Nephron progenitor cell (in vitro differentiated cells): ENCODE measurements at places on chromosomes 7 and 10.
A peak's percentile ranks its signal among the peaks of the same experiment; 100 is the strongest.

- no peak for DNase-seq
Measured at GRCh38 chr7:50534690-50535290, 30.4 kb downstream of the DDC start.

- no peak for DNase-seq
Measured at GRCh38 chr7:123275036-123275753, 75.4 kb upstream of the SLC13A1 start.

DNA sequence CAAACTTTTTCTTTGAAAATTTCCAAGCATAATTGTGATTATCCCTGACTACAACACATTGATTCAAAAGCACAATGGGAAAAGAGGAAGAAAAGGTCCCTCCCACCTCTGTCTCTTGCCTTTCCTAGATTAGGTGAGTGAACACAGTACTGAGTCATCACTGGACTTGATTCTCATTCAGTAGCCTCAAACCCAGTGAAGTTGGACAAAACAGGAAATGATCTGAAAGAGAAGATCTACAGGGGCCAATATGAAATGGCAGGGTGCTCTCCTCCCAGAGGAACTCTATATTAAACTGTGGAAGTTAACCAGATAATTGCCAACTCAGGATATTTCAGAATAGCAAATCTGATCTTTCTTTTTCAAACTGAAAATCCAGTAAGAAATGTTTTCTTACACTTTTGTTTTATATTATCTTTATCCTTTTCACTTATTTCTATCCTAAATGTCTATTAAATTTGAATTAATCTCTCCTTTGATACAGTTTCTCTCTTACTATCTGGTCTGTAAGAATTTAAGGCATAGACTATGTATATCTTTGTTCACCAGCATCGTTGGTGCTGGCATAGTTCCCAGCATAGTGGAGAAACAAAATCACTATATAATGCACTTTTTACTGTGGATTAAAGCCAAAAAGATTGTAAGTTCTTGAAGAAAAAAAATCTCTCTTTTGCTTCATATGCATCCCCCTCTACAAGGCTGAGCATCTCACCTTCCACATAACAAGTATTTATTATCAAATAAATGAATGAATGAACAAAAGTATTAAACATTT, 41.4 kb upstream of the IKZF1 start:
- DNase-seq = no peak

- DNase-seq = no peak
Measured at GRCh38 chr7:70434376-70434775, 697.6 kb upstream of the GALNT17 start.

GRCh38 chr10:5711642-5712041, 27.0 kb downstream of the TASOR2 start:
- no peak for DNase-seq

DNA sequence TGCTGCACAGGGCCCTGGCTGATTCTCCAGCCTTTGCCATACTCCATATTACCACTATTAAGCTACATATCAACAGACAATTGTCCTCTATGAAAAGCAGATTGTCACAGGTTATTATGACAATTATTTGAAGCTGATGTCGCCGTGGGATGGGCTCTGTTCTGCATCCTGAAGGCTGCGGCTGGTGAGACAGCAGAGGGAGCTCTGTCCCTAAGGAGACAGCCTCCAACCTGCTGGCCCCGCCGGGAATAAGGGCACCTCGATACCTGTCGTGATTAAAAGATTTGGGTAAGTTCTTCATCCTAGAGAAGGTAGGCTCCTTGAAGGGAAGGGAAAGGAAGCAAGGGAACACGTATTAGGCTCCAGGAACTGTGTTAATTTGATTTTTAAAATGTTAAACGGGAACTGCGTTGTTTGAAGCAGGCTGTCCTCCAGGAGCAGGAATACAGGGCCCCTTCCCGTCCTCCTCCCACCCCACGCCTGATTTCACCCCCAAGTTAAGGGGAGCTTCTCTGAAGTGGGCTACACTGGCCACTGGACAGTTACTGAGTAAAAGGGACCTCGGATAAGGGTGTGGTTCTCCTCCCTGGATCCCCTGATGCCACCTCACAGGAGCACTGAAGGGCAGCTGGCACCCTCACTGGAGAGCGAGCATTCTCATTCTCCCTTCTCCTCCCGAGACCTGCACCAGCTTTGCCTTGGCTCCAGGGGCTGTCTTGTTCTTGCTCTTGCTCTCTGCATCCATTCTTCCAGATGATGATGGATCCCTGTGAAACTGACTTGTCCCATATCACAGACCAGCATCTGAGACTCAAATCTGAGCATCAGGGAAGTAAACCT, 11.8 kb upstream of the TIAL1 start:
- DNase-seq = peak; percentile 44

- DNase-seq = no peak
Measured at GRCh38 chr10:124464028-124464965, 2.7 kb downstream of the LHPP start.

GRCh38 chr7:41093141-41093540, 609.7 kb downstream of the INHBA start:
- no peak for DNase-seq

DNA sequence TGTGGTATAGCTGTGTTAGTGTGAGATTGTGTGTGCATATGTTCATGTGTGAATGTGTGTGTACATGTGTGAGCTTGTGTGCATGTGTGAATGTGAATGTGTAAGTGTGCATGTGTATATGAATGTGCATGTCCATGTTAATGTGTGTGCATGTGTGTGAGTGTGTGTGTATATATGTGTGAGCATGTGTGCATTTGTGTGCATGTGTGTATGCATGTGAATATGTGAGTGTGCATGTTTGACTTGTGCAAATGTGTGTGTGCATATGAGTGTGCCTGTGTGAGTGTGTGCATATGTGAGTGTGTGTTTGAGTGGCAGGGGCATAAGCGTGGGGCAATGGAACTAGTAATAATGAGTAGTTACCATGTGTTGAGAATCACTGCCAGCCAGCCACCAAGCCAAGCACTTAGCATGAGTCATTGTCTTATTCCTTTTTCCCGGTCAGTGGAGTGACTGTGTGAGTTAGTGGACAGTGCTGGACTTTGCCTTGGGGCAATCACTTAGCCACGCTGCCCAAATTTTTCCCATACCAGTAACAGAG, 46.3 kb upstream of the SHH start:
- no peak for DNase-seq

- DNase-seq = no peak
Measured at GRCh38 chr7:113281223-113281622, 162.9 kb upstream of the SMIM30 start.

- DNase-seq = no peak
Measured at GRCh38 chr10:77422491-77423338, 214.9 kb downstream of the KCNMA1 start.

DNA sequence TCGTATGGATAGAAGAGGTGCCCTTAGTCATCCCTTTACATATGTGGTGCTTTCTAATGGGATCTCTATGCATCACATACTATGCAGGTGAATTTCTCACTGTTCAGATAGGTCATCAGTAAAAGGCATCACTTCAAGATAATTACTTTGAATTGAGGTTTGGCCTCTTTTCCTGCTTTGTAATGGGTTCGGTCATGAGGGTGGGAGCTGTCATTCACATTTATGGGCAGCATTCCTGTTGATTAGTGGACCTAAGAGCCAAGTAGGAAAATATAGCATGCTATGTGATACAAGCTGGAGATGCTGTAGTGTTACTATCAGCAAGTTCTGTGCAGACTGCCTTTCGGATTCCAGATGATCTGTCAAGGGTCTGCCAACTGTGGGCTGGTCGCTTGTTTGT, 156.3 kb downstream of the LCOR start:
- no peak for DNase-seq

DNA sequence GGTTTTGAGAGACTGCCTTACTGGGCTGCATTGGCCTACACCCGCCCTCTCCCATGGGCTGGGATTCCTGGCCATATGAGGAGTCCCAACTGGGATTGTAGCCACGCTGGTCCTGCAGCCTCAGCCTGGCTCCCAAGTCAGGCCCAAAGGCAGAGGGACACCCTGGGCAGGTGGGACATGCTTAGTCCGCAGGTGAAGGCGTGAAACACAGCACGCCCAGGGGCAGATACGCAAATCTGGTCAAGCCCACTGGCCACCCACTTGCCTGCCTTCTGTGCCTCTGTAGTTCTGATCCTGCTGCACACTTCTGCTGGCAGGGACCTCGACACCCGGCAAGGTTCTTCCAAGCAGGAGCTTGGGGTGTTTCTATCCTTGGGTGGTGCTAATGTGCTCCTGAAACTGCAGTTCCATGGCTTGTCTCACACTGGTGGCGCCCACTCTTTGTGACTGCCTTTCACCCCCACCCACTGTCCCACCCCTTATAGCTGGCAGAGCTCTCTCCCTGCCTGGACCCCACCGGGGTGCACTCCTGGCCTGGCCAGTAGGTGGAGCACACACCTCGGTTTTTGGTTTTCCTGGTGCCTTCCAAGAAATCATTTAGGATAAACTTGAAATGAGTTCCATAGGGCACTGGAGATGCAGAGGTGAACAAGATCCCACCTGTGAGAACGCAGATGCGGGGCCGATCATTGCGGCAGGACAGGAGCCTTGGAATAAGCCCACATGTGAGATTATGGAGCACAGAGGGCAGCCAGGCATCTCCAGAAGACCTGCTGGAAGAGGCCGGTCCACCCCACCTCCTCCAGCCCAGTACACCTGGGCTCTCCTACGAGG, 47.9 kb downstream of the MKI67 start:
- peak; percentile 67 for DNase-seq

GRCh38 chr10:97726636-97727178, 10.2 kb upstream of the ZFYVE27 start:
- peak; percentile 39 for DNase-seq

DNA sequence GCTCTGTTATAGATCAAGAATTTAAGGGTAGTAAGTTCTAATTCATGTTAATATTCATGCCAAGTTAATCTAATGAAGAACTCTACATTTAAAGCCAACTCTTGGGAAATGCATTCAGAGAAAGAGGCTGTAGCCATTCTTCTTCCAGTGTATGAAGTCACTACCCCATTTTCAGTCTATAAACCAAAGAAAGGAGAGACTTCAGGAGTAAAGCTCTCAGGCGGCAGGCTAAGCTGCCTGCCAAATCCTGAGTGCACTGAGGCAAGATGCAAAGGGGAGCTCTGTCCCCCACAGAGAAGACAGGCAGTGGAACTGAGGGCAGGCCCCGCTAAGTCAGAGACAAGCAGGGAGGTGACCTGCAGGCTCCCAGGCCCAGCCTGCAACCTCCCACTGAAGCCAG, 41.5 kb downstream of the SLIT1 start:
- DNase-seq = no peak

DNA sequence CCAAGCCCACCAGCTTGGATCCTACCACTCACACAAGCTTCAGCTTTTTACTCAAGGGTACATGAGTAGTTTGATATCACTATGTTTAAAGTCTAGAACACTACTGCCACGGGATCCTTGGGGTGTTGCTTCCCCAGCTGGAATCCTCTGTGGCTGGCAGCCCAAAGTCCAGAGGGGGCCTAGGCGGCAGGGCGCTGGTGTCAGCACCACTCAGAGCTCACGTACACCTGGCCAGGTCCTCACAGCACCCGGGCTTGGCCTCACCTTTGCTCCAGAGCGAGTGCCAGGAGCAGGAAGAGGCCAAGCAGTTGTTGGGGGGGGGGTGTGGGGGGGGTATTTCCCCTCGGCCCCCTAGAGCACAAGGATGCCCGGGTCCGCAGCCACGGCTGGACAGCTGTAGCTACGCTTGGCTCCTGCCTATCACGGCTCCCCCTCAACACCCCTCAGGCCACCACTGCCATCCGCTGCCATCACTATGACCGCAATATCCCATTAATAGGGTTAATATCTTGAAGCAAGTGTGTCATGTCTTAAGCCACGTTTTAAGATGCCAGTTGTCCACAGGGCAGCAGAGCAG, 17.0 kb downstream of the ZDHHC6 start:
- no peak for DNase-seq

GRCh38 chr10:62917475-62918238, 101.5 kb upstream of the EGR2 start:
- DNase-seq = no peak

- DNase-seq = no peak
Measured at GRCh38 chr10:118102121-118102520, 55.4 kb upstream of the RAB11FIP2 start.

DNA sequence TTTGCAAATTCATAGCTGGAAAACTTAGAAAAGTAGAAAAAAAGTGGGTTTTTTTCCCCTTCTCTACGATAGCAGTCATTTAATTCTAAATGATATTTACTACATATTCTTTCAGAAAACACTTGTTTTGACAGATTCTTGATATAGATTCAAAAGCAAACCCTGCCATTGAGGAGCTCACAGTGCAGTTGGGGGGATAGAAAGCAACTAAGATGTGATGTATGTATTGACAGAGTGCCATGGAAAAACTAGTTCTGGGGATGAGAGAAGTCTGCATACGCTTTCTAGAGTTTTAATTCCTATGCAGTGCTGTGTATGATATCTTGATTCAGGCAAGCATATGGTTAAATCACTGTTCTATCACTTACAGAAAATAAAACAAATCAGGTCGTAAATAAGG, 436.6 kb upstream of the GHITM start:
- DNase-seq = no peak

DNA sequence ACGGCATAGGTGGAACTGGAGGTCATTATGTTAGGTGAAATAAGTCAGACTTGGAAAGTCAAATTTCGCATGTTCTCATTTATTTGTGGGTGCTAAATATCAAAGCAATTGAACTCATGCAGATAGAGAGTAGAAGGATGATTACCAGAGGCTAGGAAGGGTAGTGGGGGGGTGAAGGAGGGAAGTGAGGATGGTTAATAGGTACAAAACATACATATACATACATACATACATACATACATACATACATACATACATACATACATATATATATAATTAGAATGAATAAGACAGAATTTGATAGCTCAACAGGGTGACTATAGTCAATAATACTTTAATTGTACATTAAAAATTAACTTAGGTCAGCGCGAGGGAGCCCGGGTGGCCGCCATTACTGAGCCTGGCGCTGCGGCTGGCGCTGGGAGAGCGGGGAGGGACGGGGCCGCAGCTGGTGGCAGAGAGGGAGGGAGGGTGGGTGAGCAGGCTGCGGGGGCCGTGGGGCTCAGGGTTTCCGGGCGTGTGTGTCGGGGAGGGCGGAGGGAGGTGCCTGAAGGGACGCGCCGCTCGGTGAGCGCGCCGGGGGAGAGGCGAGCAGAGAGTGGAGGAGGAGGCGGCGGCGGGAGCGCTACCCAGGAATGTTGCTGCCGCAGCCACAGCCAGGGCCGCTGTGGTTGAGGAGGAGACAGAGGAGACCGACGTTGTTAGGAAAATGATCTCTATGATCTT, 85.8 kb upstream of the EGFR start:
- DNase-seq = peak; percentile 83

- DNase-seq = no peak
Measured at GRCh38 chr7:43201912-43202311, 89.5 kb downstream of the HECW1 start.

GRCh38 chr10:131909014-131909808, 8.4 kb downstream of the PPP2R2D start:
- DNase-seq = no peak
